ENCODE measurements at places on chromosomes 2 and 18. TPM values are rescaled to one million over a fixed set of nuclear protein-coding genes. Genes with fewer than 3 reads are reported as not detected.

Gene HOXD13
- total RNA-seq = not detected

DNA sequence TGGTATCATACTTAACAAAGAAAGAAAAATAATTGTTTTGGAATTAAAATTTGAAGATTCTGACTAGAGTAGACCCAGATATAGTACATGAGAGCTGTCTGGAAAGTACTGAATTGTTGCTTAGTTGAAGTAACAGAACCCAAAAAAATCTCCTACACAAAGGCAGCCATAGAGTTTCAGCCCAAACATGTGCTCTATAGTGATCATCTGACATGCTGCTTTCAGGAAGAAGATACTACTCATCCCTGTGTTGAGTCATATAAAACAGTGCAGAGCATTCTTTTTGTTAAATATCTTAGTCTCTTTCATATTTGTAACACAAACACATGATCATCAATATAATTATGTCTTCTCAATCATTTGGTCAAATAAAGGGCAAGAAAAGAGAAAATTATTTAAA, 84.8 kb upstream of the PTPRM start:
- peak; percentile 5 for DNase-seq

- peak; percentile 91 for DNase-seq
Observed at GRCh38 chr2:241412144-241412543, 56.1 kb downstream of the FARP2 start.

DNA sequence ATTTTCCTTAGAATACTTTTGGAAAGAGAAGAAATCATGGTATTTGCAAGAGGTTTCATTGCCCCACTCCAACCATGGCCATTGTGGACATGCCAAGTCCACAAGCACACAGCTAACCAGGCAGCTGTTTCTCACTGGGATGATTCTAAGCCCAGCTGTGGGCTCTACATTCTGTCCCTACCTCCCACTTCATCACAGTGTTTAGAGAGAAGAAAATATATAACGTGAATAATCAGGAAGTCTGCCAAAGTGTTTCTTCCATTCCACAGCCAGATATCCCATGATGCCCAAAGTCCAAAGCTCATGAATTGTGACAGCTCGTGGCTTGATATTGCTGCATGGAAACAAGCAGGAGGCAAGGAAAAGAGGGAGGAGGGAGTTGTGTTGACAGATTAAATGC, 433.7 kb upstream of the GYPC start:
- DNase-seq = no peak

Gene TUBA3D
- total RNA-seq = 2.0 TPM

DNA sequence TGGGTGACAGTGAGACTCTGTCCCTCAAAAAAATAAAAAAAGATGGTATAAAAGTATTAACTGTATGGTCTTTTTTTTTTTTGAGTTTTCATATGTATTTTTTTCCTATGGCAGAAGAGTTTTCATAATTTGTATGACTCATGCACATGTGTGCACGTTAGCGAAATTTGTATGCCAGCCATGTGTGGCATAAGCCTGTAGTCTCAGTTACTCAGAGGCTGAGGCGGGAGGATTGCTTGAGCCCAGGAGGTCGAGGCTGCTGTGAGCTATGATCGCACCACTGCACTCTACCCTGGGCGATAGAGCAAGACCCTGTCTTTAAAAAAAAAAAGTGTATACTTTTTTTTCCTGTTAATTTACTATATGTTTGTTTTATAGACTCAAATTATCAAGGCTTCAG, 160.8 kb downstream of the TGIF1 start:
- peak; percentile 38 for DNase-seq

- peak; percentile 89 for DNase-seq
Observed at GRCh38 chr2:191264647-191265081, 19.5 kb downstream of the MYO1B start.

DNA sequence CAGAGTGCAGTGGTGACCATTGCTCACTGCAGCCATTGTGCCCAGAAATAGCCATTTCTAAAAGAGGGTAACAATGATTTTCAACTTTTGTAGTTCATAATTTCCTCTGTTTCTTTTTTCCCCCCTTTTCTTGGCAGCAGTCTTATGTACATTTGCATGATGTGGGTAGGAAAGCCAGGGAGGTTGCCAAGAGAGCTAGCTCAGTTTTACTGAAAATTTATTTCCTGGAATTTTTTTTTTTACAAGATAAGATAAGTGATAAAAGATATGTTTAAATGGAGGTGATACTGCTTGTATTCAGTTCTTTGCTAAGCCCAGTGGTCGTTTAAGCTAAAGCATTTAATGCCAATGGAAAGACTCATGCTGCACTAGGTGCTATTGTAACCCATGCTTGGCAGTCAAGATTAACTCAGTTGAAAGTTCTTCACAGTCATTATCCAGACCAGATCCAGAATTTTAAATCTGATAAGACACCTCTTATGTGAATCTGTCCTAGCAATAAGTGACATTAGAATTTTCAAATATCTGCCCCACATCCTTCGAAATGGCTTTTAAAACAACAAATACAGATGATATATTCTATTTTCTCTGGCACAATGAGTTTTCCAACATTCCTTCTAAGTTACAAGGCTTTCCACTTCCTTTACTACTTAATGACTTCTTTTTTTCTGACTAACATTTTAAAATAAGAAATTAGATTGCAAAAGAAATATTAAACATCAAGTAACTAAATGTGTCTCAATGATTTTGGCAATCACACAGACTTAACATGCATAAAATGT, 4.4 kb upstream of the ATP8B1 start:
- DNase-seq = peak; percentile 50

Gene ARHGAP25
- 0.13 TPM for total RNA-seq

DNA sequence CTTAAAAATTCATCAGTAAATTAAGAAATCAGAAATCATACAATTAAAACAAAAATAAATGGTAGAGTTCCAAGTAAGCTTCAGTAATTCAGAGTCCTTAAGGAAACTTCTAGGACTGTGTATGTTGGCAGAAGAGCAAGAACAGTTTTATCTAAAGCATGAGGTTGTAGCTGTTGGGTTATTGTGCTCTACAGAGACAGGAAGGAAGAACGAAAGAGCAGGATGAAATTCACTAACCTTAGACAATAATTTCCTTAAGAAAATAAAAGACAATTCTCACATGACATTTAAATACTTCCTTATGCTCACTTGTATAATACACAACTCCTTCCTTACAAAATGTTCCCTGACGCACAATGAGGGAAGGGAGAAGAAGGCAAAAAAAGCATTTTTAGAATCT, 133.4 kb downstream of the STK39 start:
- DNase-seq = no peak

- DNase-seq = peak; percentile 47
Observed at GRCh38 chr2:10668402-10669012, 21.3 kb downstream of the NOL10 start.

Gene GALM
- total RNA-seq = 31.0 TPM

DNA sequence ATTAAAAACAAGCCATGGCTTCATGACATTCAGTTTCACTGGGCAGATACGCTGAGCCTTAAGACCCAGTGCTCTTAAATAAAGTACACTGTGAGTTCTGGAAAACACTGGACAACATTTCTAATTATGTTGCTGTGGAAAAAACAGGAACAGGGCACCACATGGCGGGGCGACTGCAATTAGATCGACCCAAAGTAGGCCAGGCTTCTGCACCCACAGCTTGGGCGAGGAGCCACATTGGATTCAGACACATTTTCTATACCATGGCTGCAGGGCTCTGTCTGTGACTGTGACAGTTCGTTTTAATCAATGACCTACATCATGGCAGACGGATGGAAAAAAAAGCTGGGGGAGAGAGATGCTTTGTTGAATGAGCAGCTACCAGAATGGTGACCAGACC, 227.2 kb upstream of the HS6ST1 start:
- DNase-seq = no peak

GRCh38 chr2:182593394-182593975, 122.6 kb upstream of the DNAJC10 start:
- DNase-seq = peak; percentile 81

Gene KRTCAP3
- total RNA-seq = not detected

GRCh38 chr18:75478996-75479880, 51.7 kb upstream of the SMIM21 start:
- peak; percentile 71 for DNase-seq

DNA sequence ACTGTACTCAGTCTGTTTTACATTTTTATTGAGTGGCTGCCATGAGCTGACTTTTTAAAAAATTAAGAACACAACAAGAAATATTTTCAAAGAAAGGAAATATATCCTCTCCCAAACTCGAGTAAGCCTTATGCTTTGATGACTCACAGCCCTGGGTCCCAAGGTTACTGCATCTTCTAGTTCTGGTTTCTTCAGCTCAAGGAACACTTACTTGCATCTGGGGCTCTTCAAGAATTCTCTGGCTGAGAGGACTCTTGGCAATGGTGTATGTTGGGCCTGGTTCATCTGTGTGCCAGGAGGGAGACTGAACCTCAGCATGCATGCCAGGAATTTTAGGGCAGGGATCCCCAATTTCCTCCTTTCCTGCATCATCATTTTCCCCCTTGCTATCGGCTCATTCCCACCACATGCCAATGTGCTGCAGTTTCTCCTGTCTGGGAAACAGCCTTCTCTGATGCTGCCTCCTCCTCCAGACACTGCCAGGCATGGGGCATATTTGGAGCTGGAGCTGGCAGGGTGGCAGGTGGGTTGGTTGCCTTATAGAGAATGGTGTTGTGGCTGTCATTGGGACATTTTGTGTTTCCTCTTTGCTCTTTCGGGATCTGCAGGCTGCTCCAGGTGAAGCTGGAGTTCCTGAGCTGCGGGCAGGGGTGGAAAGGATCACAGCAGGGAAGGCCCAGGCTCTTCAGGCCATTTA, 192.2 kb upstream of the HS6ST1 start:
- DNase-seq = no peak

GRCh38 chr18:68985172-68985820, 187.4 kb downstream of the CCDC102B start:
- no peak for DNase-seq

DNA sequence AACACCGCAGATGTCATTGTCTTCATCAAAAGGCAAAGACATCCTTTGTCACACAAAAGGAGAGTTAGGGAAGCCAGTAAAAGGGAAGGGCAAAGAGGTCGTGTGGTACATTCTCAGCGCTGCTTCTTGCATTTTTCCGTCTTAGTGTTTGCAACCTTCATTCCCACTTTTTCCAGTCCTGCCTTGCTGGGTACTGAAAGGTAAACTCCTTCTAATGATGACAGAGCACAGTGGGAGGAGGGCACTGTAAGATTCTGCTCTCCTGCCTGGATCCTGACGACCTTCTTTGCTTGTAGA, 424.3 kb upstream of the MEX3C start:
- no peak for DNase-seq

Gene SMYD1
- total RNA-seq = 1.6 TPM

Gene IL36RN
- not detected for total RNA-seq

Gene PLGLB1
- total RNA-seq = 0.96 TPM

- no peak for DNase-seq
Observed at GRCh38 chr2:71455011-71455740, 1.8 kb downstream of the DYSF start.

DNA sequence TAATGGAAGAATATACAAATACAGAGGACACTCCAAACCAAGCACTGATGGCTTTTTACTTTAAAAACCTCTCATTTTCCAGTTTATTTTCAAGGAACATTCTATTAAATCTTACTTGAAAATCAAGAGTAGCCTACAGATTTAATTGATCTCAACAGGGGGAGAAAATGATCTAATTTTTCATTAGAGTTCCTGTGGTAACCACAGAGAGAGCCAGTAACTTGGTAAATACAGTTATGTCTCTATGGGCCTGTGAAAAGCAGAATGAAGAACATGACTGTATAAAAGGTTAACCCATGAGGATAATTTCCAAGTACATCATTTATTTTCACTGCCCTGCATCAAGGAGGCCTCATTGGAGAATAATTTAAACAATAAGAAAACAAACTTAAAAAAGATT, 39.8 kb upstream of the ITPRID2 start:
- no peak for DNase-seq

- DNase-seq = peak; percentile 14
Observed at GRCh38 chr2:110853516-110853915, 121.1 kb downstream of the ACOXL start.

Gene HOXD9
- 0.06 TPM for total RNA-seq

DNA sequence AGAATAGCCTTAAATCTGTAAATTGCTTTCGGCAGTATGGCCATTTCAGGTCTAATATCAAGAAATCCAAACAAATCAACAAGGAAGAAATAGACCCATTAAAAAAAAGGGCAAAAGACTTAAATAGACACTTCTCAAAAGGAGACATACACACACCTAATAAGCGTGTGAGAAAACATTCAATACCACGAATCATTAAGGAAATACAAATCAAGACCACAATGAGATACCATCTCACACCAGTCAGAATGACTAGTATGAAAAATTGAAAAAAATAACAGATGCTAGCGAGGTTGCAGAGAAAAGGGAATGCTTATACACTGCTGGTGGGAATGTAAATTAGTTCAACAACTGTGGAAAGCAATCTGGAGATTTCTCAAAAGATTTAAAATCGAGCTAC, 243.2 kb downstream of the DSEL start:
- DNase-seq = peak; percentile 42

GRCh38 chr2:4898706-4899105, 793.5 kb upstream of the SOX11 start:
- DNase-seq = no peak

DNA sequence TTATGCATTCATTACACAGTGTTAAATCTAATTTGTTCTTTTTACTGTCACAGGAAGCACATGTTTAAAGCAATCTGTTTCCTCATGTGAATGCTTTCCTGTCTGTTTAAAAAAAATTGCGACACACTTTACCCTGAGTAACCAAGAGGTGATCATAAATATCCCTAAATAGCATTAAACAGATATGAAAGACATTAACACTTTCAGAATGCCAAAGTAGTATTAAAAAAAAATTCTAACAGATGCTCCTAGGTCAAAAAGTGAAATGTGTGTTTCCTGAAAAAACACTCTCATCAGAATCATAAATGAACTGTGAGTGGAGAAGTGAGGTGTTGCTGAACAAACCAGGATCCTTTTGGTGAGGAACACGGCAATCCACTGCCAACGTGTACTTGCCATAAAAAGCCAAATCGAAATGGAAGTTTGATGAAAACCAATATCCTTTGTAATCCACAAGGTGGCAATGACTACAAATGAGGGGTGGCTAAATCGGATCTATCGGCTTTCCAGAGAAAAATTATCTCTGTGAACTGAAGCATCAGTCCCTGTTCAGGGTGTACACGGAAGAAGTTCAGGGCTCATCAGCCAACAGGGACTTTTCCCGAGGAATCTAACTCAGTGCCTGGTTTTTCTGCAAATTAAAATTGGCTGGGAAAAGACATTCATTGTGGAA, 248.9 kb downstream of the TCF4 start:
- no peak for DNase-seq

Gene POTEI
- total RNA-seq = not detected

All from LHCN-M2 (cell line).